Vagina (tissue), 2 donors: ENCODE measurements at places on chromosomes 11 and 22. TPM values are rescaled to one million over a fixed set of nuclear protein-coding genes. Genes with fewer than 3 reads are reported as not detected.

The KCNQ1 gene
- 2.7 TPM for total RNA-seq

The USP2 gene
- 2.5 TPM for total RNA-seq

The MAJIN gene
- not detected for total RNA-seq

The UBE4A gene
- 31.9 TPM for total RNA-seq

The ALDH3B1 gene
- total RNA-seq: 22.1 TPM

The MS4A6E gene
- total RNA-seq: 3.4 TPM

The CARD18 gene
- not detected for total RNA-seq

The SPTY2D1 gene
- total RNA-seq: 23.8 TPM

The SYCE3 gene
- not detected for total RNA-seq

The C11orf97 gene
- not detected for total RNA-seq

The FOSL1 gene
- 20.9 TPM for total RNA-seq

The NXPE1 gene
- not detected for total RNA-seq

The THRSP gene
- not detected for total RNA-seq

DNA sequence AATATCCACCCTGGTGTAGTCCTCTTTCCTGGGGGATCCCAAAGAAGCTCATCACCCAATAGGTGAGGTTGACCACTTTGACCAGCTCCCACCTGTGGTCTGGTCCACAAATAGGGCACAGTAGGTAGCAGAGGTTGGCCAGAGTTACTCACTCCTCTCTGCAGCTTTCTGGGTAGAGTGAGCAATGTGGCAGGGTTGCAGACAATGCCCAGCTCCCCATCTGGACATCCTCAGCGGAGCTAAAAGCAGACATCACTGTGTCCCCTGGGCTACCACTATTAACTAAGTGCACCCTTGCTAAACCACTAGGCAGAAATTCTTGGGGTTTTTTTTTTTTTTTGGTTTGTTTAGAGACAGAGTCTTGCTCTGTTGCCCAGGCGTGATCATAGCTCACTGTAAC, 48.4 kb upstream of the TP53I11 start:
- no peaks in the 10 kb centered on the region for H3K36me3 ChIP-seq
- no peaks in the 10 kb centered on the region for H3K4me1 ChIP-seq
- H3K27me3 ChIP-seq: no peaks in the 10 kb centered on the region
- no peak overlapping the region for H3K4me3 ChIP-seq
- no peak for DNase-seq
- no peak overlapping the region for H3K27ac ChIP-seq

DNA sequence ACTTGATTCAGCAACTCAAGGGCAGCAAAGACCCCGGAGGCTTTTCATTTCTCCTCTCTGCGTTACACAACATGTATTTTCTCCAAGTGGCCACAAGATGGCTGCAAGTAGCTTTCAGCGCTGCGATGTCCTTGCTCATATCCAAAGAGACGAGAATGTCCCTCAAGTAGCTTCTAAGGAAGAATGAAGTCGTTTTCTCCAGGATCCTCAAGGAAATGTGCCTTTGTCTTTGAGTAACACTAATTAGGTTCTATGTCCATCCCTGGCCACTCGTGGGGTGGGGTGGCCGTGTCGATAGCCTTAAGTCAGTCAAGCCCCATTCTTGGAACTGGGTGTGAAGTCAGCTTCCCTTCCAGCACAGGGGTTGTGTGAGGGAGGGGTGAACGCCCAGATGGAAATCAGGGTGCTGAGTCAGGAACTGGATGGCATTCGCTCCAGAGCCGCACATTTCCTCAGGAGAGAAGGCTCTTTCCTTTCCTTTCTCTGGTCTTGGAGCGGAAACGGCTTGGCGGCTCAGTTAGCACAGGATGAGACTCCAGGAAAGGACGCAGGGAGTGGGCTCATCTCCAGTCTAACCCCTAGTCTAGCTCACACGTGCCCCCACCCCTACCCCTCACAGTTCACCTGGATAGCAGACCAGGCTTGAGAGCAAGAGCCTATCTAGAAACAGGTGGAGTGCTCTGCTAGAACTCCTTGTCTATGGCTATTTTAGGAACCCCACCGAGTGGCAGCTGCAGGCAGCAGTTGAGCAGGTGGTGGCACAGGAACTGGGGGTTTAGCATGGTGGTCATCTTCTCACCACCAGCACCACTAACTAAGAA, 44.3 kb downstream of the NNMT start:
- no peak overlapping the region for H3K4me3 ChIP-seq
- H3K36me3 ChIP-seq: no peaks in the 10 kb centered on the region
- DNase-seq: no peak
- H3K27ac ChIP-seq: peak overlapping the region; percentile 14
- peaks cover 6% of the 10 kb centered on the region for H3K4me1 ChIP-seq

GRCh38 chr11:70566768-70567530, 168.6 kb downstream of the CTTN start:
- H3K27me3 ChIP-seq: no peaks in the 10 kb centered on the region
- H3K4me3 ChIP-seq: no peak overlapping the region
- H3K4me1 ChIP-seq: peaks cover 21% of the 10 kb centered on the region
- no peaks in the 10 kb centered on the region for H3K36me3 ChIP-seq
- DNase-seq: no peak

- no peaks in the 10 kb centered on the region for H3K36me3 ChIP-seq
- H3K27ac ChIP-seq: no peak overlapping the region
- DNase-seq: no peak
Measured at GRCh38 chr11:118415739-118416068, 14.3 kb downstream of the ATP5MG start.

GRCh38 chr22:47110817-47111443, 348.5 kb downstream of the TBC1D22A start:
- no peak overlapping the region for H3K27ac ChIP-seq
- H3K4me3 ChIP-seq: no peak overlapping the region
- H3K4me1 ChIP-seq: no peaks in the 10 kb centered on the region
- no peaks in the 10 kb centered on the region for H3K36me3 ChIP-seq
- DNase-seq: no peak

- H3K4me1 ChIP-seq: peaks cover 5% of the 10 kb centered on the region
- DNase-seq: no peak
- no peaks in the 10 kb centered on the region for H3K27me3 ChIP-seq
- H3K36me3 ChIP-seq: no peaks in the 10 kb centered on the region
- H3K27ac ChIP-seq: no peak overlapping the region
- H3K4me3 ChIP-seq: no peak overlapping the region
Measured at GRCh38 chr22:28051787-28052356, 132.8 kb upstream of the PITPNB start.

GRCh38 chr11:132245403-132246385, 875.3 kb downstream of the NTM start:
- DNase-seq: no peak
- no peak overlapping the region for H3K4me3 ChIP-seq
- no peak overlapping the region for H3K27ac ChIP-seq
- no peaks in the 10 kb centered on the region for H3K27me3 ChIP-seq
- no peaks in the 10 kb centered on the region for H3K4me1 ChIP-seq

DNA sequence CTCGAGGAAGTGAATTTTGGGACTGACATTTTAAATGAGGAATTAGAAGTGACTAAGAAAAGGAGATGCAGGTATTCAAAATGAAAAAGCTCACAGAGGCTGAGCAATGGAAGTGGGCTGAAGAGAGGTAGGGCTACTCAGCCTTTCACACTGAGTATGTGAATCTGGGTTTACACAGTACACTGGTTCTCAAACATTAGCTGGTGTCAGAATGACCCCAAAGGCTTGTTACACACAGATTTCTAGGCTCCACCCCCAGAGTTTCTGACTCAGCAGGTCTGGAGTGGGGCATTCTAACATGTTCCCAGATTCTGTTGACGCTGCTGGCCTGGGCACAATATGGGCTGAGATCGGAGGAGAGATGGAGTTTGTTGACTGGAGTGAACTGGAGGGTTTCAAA, 32.8 kb downstream of the CADM1 start:
- H3K27ac ChIP-seq: no peak overlapping the region
- no peak overlapping the region for H3K4me3 ChIP-seq
- H3K27me3 ChIP-seq: no peaks in the 10 kb centered on the region
- no peaks in the 10 kb centered on the region for H3K4me1 ChIP-seq
- no peak for DNase-seq

- no peak for DNase-seq
- no peaks in the 10 kb centered on the region for H3K27me3 ChIP-seq
- no peak overlapping the region for H3K4me3 ChIP-seq
- no peak overlapping the region for H3K27ac ChIP-seq
- H3K4me1 ChIP-seq: no peaks in the 10 kb centered on the region
Measured at GRCh38 chr11:40168414-40168813, 1291.0 kb downstream of the LRRC4C start.

DNA sequence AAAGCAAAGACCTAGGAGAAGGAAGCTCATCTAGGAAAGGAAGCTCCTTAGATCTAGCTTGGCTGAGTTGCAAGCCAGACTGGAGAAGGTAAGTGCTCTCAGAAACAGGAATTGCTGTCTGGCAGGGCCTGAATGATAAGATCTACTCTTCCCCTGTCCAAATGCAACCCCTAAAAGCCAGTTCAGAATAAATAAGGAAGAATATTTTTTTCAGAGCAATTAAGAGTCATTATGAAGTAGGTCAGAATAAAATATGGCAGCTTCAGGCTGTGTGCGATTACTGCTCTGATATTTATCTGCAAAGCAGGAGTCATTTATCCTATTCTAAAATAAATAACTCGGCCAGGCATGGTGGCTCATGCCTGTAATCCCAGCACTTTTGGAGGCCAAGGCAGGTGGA, 82.1 kb downstream of the PIWIL4 start:
- H3K4me1 ChIP-seq: no peaks in the 10 kb centered on the region
- H3K4me3 ChIP-seq: no peak overlapping the region
- DNase-seq: no peak
- H3K36me3 ChIP-seq: no peaks in the 10 kb centered on the region
- H3K27me3 ChIP-seq: no peaks in the 10 kb centered on the region

DNA sequence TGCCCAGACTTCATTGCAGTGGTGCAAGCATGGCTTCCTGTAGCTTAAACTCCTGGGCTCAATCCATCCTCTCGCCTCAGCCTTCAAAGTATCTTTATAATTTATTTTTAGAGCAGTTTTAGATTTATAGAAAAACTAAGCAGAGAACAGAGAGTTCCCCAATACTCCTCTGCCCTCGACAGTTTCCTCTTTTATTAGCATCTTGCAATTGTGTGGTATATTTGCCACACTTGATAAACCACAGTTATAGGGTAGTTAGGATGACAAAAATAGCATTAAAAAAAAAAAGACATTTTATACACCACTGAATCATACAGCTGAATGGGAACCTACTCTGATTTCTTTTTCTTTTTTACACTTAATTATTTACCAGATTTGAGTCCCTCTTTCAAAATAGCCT, 31.2 kb downstream of the MS4A2 start:
- H3K4me3 ChIP-seq: no peak overlapping the region
- H3K36me3 ChIP-seq: no peaks in the 10 kb centered on the region
- no peak overlapping the region for H3K27ac ChIP-seq
- DNase-seq: no peak
- H3K27me3 ChIP-seq: no peaks in the 10 kb centered on the region

- H3K27ac ChIP-seq: no peak overlapping the region
- no peaks in the 10 kb centered on the region for H3K4me1 ChIP-seq
- no peaks in the 10 kb centered on the region for H3K36me3 ChIP-seq
Measured at GRCh38 chr11:70532066-70532440, 133.7 kb downstream of the CTTN start.

DNA sequence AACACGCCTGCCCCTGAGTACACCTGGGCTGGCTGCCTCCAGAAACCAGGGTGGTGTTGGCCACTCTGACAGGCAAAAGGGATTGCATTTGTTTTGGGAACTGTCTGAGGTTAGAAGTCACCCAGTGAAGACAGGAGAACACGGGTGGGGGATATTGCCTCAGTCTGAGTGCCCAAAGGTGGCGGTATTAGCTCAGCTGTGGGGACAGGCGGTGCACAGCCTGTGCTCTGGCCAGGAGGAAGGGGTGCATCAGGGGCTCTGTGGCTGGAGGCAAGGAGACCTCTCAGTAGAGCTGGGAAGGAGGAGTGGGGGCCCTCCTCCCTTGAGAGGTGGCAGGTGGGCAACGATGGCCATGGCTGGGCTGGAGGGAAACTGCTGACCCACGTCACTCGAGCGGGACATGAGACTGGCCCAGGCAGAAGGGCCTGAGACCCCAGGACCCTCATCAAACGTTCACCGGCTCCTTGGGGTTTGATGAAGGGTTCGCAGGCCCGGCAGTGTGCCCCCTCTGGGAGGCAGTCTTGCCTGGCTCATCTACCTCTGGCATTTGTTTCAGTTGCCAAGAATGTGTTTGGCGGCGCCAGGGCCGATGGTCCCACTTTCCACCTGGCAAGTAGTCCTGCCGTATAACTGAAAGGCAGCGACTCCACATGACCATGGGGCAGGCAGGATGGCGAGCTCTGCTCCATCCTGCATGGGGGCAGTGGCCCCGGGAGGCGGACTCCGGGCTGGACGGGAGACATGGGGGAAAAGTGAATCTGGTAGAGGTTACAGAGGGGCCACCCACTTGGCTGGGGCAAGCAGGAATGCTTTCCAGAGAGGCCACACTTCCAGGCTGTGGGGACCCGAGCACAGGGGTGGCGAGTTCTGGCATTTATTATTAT, 52.8 kb upstream of the SMIM38 start:
- no peak overlapping the region for H3K27ac ChIP-seq
- no peak overlapping the region for H3K4me3 ChIP-seq
- H3K27me3 ChIP-seq: no peaks in the 10 kb centered on the region
- peaks cover 26% of the 10 kb centered on the region for H3K4me1 ChIP-seq

DNA sequence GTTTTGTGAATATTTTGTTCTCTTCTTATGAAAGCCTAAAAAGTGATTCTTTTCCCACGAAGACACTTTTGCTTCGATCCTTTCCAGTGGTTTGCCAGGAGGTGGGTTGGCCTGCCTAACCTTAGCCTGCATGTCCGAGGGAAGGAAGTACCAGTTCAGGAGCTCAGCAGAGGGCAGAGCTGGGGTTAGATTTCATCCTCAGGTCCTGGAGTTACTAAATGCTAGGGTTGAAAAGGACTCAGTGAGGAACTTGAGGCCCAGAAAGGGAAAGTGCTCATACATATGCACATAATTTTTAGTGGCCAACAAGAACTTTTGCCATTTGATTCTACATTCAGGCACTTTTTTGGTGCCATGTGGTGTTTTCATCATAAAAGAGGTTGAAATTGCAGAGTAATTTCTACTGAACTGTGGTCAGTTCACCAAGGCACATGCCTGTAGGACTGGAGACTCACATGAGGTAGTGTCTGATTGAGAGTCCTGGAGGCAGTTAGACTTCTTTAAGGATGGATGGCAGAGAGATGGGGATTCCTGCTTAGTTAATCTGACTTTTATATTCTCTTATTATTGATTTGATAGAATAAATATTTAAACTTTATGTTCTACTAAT, 36.7 kb downstream of the NCAM1 start:
- no peaks in the 10 kb centered on the region for H3K36me3 ChIP-seq
- no peak overlapping the region for H3K27ac ChIP-seq
- H3K27me3 ChIP-seq: no peaks in the 10 kb centered on the region
- H3K4me1 ChIP-seq: peaks cover 9% of the 10 kb centered on the region
- no peak for DNase-seq

GRCh38 chr11:70630816-70631623, 232.7 kb downstream of the CTTN start:
- peaks cover 8% of the 10 kb centered on the region for H3K4me1 ChIP-seq
- H3K27ac ChIP-seq: no peak overlapping the region
- no peaks in the 10 kb centered on the region for H3K27me3 ChIP-seq
- no peaks in the 10 kb centered on the region for H3K36me3 ChIP-seq
